ENCODE measurements at places on chromosomes 12 and 14.

DNA sequence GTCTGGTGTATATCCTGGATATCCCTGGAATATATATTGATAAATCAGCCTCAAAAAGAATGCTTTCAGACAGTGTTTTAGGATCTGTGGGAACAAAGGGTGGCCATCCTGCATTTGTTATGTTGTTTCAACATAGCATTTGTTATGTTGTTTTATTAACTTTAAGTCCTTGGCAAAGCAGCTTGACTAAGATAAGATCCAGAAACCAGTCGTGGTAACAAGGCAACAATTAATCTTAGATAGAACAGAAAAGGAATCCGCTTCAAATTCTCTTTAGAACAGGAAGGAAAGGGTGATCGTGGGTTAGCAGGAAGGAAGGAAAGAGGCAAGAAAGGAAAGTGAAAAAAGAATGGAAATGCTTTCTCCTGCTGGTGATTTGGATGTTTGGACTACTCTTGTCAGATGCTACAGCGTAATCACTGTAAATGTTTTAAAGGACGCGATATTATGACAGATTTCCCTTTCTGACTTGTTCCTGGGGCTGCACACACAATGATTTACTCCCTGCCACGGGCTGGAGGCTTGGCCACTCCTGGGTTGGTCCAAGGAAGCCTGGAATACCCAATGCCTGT is 443.3 kb downstream of the DPF3 start:
- DNase-seq = no peak

GRCh38 chr12:20050221-20050620 is 318.1 kb upstream of the PDE3A start:
- DNase-seq = no peak

DNA sequence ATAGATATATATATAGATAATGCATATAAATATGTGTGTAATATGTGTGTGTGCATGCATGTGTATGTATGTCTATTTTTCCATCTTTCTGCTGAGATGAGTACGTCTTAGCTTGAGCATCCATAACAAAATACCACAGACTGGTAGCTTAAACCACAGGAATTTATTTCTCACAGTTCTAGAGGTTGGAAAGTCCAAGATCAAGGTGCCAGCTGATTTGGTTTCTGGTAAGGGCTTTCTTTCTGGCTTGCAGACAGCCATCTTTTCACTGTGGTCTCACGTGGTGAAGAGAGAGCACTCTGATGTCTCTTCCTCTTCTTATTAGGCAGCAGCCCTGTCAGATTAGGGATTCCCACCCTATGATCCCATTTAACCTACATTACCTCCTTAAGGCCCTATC is 47.3 kb downstream of the ACSM4 start:
- no peak for DNase-seq

DNA sequence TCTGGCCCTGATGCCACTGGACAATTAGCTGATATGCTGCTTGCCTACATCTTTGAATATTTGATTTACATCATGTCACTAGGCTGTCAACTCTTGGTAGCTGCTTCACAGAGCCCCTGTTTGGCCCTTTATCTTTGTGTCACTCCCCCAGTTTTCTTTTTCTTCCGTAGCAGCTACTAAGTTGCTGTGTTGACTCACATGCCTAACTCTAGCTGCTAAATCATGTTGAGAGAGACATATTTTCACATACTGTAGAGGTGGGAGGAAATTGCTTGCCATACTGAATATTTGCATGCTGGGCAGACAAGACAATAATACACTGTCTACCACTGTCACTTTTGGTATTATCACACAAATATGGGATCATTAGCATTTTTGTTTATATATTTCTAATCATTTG is 147.1 kb upstream of the NOVA1 start:
- DNase-seq = no peak

- DNase-seq = no peak
Measured at GRCh38 chr12:114670291-114670980, 13.5 kb downstream of the TBX3 start.

DNA sequence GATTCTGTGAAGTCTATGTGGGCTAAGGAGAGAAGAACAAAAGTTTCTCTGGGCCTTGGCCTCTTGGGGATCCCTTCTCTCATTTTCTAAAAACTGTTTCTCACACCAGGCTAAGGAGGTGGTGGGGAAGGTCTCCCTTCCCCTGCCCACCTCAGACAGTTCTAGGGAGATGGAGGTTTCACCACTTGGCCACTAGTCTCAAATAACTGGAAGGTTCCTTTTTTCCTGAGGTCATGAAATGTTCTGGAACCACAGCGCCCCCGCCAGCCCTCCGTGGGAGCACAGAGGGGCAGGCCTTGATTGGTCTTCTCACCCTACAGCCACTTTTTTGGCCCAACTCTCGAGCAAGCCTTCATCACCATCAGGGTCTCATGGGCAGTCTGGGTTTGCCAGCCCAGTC is 12.6 kb downstream of the C12orf43 start:
- DNase-seq = no peak

DNA sequence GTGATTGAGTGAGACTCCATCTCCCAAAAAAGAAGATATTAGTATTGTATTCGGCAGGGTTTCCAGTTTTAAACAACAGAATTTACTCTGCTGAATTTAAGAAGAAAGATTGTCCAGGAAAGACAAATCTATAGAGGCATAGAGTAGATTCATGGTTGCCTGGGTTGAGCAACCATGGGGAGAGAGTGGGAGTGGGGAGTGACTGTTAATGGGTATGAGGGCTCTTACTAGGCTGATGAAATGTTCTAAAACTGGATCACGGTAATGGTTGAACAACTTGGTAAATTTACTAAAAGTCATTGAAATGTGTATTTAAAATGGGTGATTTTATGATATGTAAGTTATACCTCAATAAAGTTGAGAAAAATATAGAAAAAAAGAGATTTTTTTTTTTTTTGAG is 13.9 kb upstream of the C12orf76 start:
- no peak for DNase-seq

DNA sequence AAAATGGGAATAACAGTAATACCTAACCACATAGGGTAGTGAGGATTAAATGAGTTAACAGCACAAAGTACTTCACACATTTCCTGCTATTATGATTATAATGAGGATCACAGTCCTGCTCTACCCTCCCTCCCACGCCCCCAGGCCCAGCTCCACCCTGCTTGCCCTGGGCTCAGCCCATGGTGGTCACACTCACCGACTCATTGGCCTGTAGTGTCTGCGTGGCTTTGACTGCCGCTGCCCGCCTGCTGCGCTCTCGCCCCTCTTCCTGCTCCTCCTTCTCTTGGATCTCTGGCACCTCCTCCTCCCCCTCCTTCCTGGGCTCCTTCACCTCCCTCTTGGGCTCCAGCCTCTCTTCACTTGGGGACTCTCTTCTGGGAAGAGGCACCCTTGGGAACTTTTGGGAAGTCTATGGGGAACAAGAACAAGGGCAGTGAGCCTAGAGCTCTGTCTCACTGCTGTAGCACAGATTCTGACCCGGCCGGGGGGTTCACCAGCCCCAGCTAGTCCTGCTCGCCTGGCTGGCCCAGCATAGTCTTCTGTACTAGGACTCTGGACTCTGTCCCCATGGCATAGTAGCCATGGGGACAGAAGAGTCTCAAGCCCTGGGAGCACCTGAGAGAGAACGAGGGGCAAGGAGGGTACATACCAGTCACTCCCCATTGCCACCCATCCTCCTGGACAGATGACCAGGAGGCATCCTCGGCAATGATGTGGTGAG is 7.1 kb upstream of the PNMA1 start:
- DNase-seq = no peak

DNA sequence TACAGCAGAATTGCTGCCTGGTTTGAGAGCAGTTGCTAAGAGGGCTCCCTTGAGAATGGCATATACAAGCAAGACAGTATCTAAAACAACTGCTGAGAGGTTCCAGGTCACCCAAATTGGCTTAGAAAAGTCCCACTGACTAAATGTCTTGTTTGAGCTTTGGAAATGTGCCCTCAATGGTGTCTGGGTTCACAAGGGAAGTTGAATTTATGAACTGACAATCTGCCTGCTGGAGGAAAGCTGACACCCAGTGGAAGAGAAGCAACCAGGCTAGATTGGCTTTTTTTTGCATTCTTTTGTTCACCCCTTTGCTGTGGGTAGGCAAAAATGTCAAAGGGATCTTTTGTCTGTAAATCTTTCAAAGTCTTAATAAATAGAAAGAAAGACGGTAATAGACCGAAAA is 44.6 kb upstream of the NPFF start:
- no peak for DNase-seq

DNA sequence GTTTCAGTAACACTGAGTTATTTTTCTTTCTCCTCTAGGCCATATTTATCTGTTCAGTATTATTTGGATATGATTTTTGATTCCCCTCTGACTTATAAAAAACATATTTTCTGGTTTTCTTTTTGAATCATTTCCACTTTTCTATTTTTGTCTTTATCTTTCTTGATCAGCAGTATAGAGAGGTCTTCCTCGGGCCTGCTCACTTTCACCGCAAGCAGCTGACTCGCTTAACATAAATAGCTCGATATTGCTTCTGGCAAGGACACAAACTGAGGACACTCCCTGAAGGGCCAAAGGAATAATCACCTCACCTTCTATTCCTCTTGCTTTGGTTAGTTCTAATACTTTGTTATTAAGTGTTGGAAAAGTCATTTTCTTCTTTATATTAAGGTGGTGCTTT is 25.8 kb upstream of the TRHDE start:
- no peak for DNase-seq

GRCh38 chr12:71178162-71178561 is 20.4 kb upstream of the TSPAN8 start:
- no peak for DNase-seq

- DNase-seq = peak; percentile 4
Measured at GRCh38 chr12:111598637-111599452, at the start of gene ATXN2. ATXN2 (minus strand) TSS chr12:111599315; CDS start chr12:111599034, 281 bp downstream.

DNA sequence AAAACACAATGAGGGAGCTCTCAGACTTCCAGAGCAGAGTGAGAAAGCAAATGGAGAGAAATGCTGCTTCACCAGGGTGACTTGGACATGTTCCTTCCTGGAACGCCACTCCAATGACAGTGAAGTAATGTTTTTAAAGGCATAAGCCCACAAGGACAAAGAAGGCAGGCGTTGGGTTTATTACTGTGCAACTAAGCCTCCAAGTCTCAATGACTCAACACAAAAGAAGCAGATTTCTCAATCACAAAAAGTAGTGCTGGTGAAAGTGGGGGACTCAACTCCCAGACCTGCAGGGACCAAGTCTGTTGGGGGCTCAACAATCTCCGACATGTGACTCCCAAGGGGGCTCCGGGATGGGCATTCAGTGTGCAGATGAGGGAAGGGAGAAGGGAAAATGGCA is 505.2 kb downstream of the BCL11B start:
- no peak for DNase-seq

GRCh38 chr14:68994056-68994455 is 15.0 kb upstream of the ACTN1 start:
- no peak for DNase-seq

GRCh38 chr12:107225635-107226034 is 132.3 kb upstream of the CRY1 start:
- DNase-seq = no peak

GRCh38 chr12:74619084-74619483 is 81.4 kb downstream of the ATXN7L3B start:
- no peak for DNase-seq

- no peak for DNase-seq
Measured at GRCh38 chr14:65840786-65841185, 428.3 kb downstream of the FUT8 start.

GRCh38 chr12:102740141-102740955 is 176.7 kb downstream of the PAH start:
- DNase-seq = no peak

DNA sequence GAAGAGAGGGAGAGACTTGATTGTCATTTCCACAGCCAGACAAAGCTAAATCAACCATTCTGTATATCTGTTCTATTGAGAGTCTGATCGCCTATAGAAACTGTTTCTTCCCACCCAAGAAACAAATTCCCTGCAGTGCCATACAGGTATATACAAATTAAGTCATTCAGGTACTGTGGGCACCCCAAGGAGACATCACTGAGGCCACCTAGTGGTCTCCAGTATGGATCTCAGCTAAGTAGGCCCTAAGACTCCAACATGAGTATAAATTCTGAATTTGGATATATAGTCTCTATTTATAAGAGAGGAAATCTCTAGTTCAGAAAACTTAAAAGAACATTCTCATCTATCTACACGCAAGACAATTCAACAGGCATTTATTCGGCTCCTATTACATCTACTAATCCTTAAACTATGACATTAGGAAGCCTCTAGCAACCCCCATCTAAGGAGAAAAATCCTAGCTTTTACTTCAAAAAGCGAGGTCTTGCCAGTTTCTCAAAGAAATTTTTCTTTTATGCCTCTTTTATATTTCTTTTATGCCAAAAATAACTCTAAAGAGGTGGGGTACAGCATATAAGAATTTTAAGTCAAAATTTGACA is 62.6 kb downstream of the DCAF5 start:
- DNase-seq = peak; percentile 9

GRCh38 chr14:61812347-61813095 is 50.3 kb downstream of the SNAPC1 start:
- DNase-seq = no peak

- no peak for DNase-seq
Measured at GRCh38 chr14:87081004-87081403, 912.0 kb downstream of the GALC start.

DNA sequence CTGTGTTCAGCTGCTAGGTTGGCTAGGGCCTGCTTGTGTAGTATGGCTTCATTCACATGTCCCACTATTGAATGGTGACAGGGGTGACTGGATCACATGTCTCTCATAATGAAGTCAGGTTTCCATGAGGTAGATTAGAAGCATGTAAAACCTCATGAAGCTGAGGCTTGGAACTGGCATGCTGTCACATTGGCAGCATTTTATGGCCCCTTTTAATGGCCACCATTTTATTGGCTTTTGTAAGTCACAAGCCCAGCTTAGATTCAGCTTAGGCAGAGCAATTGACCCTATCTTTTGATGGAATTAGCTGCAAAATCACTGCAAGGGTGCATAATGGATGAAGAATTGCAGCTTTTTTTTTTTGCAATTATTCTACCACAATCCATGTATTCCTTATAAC is 583.5 kb downstream of the MED13L start:
- no peak for DNase-seq

All from stimulated activated CD4-positive, alpha-beta T cell treated with anti-CD3 and anti-CD28 coated beads, Interleukin-2, amount 100 ng/mL, for 48 hours (primary cell).